ENCODE measurements at places on chromosomes 7 and 10.

DNA sequence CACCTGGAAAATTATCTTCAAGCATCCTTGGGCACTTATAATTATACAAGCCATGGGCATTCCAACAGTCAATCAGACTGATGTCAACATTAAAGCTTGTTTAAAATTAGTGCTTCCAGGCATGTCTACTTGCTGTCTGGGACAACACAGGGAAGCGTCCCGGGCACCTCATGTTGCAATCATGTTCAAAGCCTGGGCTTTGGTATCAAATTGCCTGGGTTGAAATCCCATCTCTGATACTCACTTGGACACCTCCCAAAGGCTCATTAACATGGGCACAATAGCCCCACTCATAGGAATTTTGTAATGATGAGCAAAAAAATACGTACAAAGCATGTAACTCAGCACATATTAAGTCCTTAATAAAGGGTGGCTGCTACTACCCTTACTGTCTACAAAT, 14.4 kb downstream of the AIFM2 start:
- DNase-seq: no peak

- no peak for DNase-seq
Observed at GRCh38 chr7:139762886-139763285, 14.9 kb downstream of the HIPK2 start.

DNA sequence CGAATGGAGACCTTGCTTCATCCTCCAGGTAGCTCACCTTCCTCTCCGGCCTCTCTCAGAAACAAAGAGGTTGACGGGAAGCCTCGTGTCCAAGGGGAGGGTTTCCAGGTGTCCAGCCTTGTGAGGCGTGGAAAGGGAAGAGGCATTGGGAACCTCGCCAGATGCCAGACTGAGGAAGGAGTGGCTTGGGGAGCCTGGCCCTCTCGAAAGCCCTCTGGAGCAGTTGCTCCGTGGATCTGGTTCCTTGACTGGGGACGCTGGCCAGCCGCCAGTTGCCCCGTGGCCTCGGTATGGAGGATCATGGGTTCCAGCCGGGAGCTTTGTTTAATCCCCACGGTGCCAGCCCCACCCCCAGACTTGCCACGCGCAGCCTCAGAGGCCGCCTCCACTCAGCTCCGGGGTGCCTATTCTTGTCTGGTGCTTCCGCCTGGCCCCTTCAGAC, 30.3 kb upstream of the SUN1 start:
- DNase-seq: no peak

- no peak for DNase-seq
Observed at GRCh38 chr7:7231000-7231399, 48.7 kb downstream of the C1GALT1 start.

GRCh38 chr7:114678116-114678515, 243.8 kb upstream of the MDFIC start:
- DNase-seq: no peak

GRCh38 chr7:138325434-138325833, 134.6 kb upstream of the TRIM24 start:
- DNase-seq: no peak

GRCh38 chr7:41875513-41875912, 172.6 kb upstream of the INHBA start:
- DNase-seq: no peak

DNA sequence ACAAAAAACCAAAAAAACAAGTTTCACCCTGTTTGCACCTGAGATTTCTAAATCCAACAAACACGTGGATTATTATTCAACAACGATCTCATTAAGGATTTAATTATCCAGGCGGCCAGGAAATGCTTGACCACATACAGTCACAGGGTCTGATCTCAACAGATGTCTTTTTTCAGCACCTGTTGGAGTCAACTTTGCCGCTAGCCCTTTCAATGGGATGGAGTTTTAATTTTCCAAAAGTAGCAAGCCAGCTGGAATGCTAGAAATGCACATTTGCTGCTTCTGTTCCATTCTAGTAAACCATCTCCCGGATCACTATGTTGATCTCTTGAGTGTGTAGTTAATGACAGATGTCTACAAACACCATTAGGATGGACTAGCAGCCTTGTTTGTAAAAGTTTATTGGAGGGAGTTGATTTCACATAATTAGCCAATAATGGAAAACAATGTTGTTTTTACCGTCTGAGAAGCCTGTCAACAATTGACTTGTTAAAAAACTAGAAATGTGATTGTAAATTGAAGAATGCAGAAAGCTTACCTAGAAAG, 64.2 kb upstream of the DKK1 start:
- DNase-seq: no peak

DNA sequence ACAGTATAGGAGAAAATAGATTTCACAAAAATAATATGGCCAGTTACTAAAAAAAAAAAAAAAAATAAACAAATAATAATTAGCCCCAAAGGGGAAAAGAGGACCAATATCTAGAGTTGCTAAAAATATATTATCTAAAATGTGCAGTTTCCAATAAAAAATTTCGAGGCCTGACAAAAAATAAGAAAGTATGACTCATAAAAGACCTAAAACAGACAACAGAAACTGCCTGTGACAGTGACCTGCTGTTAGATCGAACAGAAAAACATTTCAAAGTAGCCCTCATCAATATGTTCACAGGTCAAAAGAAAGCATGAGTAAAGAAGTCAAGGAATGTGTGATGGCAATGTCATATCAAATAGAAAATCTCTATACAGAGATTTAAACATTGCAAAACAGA, 11.8 kb upstream of the TSPAN12 start:
- DNase-seq: no peak

DNA sequence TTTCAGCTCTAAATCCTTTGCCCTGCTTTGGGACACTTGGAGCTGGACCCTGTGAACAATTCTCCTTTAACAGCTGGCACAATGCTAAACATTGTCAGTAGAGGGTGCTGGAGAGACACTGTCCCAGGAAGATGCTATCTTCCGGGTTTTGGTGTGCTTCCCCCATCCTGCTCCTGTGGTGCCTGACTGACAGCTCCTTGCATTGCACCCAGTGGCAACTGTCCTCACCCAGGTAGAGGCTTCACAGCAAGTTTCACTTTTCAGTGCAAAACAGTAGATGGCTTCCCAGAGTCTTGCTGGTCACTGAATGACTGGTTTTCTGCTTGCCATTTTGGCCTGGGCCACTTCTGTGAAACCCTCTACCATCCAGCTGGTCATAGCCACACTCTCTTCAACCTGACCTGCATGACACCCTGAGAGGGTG, 77.3 kb downstream of the CDC14C start:
- no peak for DNase-seq

DNA sequence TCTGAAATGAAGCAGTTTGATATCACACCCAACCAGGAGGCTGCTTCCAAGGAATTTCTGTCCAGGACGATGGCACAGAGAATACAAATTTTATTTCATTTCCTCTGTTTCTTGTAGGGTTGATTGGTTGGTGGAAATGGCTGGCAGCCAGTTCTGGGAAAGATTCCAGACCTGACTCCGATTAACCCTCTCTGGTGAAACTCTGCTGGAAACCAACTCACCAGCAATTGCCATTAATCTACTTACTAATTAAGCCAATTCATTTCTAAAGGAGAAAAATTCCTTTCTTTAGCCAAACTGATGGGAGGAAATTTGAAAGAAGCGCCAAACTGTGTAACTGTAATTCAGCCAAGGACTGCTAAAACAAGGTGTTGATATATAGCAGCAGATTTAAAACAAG, 10.7 kb downstream of the PTF1A start:
- DNase-seq: no peak

DNA sequence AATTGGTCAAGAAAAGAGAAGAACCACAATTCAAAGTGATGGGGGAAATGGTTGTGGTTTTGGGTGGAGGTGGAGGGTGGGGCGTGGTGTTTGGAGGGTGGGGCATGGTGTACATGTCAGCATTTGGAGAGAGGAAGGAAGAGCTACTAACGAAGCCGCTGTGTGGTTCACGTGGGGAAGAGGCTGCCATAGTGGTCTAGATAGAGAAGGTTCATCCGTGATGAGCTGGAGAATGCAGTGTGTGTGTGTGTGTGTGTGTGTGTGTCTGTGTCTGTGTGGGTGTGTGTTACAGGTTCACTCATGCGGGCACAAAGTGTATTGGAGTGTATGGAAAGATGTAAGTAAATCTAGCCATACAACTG, 6.1 kb upstream of the VCL start:
- no peak for DNase-seq

DNA sequence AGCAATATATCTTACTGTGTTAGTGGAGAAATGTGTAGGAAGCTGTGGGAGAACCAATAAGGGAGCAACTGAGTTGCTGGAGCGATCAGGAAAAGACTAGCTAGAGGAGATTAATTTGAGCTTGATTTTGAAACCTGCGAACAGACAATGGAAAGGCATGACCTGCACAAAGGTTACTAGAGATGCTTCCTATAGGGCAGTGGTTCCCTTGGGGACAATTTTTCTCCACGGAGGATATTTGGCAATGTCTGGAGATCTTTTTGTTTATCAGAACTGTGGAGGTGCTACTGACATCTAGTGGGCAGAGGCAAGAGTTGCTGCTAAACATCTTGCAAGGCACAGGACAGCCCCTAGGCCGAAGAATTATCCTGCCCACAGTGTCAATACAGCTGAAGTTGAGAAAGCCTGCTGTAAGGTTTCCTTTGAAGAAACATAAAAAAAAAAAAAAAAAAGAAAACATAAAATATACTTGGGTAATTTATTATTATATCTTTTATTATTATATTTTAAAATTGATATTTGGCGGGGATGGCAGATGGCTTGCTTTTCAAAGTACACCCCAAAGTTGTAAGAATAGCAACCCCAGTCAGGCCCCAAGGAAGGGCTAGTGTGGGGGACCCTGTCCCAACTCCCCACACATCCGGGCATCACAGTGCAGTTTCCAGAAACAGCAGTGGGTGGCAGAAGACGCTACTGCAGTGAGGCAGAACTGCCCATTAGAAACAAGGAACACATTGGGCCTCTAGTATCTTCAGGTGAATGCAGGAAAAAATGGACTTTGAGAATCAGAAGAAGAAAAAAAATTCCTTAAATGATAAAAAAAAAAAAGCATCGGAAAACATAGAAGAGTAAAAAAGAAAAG, 481.6 kb downstream of the SH2D4B start:
- no peak for DNase-seq

DNA sequence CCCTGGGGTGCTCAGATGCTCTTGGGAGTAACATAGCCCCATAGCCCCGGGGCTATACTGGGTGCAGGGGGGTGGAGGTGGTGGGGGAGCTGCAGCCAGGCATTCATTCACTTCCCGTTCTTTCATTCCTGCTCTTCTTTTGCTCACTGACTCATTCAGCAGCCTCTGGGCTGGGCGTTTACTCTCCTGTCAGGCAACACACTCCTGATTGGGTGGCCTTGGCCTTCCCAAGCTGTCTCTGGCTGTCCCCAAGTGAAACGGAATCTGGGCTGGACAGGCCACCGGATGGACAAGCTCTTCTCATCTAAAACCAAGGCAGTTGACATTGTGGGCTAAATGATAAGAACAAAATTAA, 34.6 kb downstream of the CHST3 start:
- DNase-seq: no peak

DNA sequence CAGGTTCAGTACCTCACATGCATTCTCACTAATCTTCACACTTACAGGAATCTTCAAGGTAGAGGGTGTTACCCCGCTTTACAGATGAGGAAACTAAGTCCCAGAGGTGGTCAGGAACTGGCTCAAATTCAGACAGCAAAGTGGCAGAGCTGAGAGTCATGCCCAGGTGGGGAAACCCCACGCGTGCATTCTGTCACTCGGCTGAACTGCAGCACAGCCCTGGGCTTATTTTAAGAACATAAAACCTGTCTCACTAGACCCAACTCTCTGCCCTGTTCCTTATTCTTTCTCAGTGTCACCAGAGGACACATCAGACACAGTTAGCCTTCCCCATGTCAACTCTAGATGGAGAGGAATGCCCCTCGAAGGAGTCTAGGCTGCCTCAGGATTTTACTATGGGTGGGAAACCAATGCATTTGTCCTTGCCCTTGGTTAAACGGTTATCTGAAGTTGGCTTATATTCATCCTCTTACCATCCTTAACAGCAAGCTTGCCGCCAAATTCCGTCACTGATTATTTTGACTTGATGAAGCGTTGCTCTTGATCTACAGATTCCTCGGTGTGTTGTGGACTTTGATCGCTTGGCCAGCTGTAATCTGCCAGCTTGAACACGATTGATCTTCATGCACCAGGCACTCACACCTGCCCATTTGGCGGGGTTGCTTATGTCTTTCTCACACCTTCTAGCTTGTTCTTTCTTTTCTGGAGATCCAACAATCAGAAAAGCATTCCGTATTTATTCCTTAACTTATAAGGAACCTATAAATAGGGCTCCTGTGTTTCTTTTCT, 627.9 kb downstream of the SDK1 start:
- DNase-seq: no peak

GRCh38 chr10:101336382-101336781, 17.6 kb upstream of the BTRC start:
- no peak for DNase-seq

DNA sequence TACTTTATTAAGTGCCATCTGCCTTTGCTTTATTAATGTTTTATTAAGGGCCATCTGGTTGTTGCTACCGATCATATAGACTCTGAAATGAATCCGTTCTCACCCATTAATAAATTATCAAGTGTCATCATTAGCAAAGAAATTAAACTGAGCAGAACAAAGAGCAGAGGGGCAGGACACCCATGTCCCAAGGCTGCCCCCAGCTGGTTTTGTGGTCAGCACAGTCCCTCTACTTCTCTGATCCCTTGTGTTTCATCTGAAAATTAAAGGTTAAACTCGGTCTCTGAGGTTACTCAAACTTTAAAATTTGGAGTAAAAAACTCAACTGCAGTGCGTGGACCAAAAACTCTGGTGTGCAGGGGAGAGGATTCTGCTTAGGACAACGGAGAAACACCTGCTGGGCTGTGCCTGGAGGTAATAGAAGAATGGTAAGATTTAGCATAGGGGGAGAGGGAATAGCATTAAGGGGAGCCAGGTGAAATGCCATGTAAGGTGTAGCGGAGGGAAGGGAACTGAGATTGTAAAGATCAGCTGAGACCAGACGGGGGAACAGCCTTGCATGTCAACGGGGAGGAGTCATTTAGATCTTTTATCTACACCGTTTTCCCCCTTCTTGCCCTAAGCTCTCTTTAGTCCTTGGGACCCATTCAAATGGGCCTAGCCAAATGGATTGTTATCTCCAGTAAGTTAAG, 10.8 kb upstream of the GSDME start:
- DNase-seq: no peak

- DNase-seq: no peak
Observed at GRCh38 chr7:135326636-135327280, 93.1 kb downstream of the STRA8 start.

- no peak for DNase-seq
Observed at GRCh38 chr7:98464558-98464940, 63.7 kb upstream of the BAIAP2L1 start.

GRCh38 chr7:566100-566499, 46.5 kb upstream of the PDGFA start:
- DNase-seq: no peak

GRCh38 chr10:111934931-111935330, 248.6 kb downstream of the GPAM start:
- no peak for DNase-seq

Measured in right lung (tissue), 10 donors.